ENCODE measurements at places on chromosomes 1 and 21.

GRCh38 chr1:147837129-147837963 lies 65.2 kb upstream of the GJA8 start:
- DNase-seq = no peak

DNA sequence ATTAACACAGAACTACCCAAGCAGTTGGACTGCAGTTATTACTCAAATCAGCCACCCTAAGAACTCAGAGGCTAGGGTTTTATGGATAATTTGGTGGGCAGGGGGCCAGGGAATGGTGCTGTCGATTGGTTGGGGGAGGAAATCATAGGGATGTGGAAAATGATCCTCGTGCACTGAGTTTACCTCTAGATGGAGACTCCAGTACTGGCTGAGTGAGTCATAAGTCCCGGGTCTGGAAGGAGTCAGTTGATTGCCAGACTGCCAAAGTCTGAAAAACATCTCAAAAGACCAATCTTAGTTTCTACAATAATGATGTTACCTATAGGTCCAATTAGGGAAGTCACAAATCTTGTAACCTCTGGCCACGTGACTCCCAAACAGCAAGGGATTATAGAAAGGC lies 257.5 kb upstream of the PRMT6 start:
- DNase-seq = no peak

DNA sequence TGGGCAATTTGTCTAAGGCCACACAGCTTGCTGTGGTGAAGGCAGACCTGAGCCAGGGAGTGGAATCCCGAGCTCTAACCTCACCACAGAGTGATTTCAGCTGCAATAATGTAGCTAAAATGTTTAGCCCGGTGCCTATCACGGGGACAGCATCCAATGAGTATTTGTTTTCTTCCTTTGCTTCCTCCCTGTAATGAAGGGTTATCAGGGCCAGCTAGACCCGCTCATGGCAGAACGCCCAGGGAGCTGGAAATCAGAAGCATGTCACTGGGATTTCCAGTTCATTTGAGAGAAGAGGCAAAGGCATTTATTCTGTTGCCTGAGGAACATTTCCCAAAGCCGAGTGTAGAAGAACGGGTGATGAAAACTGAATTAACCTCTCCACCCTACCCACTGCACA lies 183.1 kb downstream of the ZSCAN20 start:
- no peak for DNase-seq

GRCh38 chr1:233614743-233615521 lies 1.0 kb downstream of the KCNK1 start:
- no peak for DNase-seq

GRCh38 chr1:53807916-53808315 lies 30.2 kb downstream of the NDC1 start:
- no peak for DNase-seq

- peak; percentile 87 for DNase-seq
Observed at GRCh38 chr1:231359113-231359512, 21.0 kb downstream of the SPRTN start.

- DNase-seq = peak; percentile 52
Observed at GRCh38 chr1:16612332-16613172, 812 bp downstream of the NBPF1 start.

DNA sequence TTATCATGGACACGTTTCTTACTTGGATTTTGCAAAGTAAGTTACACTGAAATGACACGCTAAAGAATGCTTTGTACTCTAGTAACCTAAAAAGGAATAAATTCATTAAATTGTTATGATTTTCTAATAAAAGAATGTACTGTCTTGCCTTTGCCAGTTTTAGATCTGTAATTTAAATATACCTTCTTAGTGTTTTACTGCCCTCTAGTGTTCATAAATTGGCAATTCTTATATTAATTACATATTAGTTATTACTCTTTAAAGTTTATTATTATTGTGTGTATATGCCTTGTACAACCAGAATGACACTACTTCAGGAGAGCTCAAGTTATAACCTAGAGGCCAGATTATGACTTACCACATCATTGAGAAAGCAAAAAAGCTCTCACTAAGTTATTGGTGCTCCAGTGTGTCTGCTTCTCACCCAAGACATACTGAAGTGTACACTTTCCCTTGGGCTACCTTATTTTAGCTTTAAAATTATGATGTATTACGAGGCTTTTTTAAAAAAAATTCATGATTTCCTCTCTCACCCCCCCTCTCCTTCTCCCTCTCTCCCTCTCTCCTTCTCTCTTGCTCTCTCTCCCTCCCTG lies 169.9 kb downstream of the HS2ST1 start:
- no peak for DNase-seq

- DNase-seq = no peak
Observed at GRCh38 chr1:162283657-162284056, 93.0 kb downstream of the SPATA46 start.

DNA sequence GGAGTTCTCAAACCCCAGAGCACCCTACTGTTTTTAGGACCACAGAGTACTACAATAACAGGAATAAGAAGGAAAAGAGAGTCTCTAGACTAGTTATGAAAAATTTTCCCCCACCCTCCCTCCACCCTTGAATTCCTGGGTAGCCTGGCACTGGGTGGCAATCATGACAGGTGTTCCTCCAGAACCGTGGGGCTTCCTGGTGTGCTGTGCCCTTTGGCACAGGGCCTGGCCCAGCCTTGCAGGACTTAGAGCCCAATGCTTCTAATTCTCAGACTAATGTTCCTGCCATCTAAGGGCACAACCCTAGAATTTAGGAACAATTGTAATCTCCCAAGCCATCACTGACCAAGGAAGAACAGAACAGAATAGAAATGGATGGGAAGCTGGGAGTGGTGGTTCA lies 1.5 kb upstream of the CD160 start:
- DNase-seq = no peak

GRCh38 chr1:166116026-166116425 lies 50.8 kb downstream of the FAM78B start:
- DNase-seq = no peak

DNA sequence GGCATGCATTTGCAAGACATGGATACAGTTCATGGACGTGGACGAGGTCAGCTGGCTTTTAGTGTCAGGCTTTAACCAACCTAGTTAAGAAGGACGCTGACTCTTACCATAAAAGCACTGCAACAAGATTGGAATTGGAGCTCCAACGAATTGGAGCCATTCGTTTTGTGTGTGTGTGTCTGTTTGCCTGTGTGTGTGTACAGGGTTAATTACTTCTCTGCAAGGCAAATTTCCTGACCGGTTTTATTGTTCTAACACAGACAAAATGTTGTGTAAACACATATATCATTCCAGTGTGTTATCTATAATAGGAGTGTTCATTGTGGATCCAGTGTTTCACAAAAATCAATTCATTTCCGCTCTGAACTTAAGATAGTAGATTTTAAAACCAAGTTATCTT lies 7.9 kb downstream of the ITSN1 start:
- DNase-seq = no peak

DNA sequence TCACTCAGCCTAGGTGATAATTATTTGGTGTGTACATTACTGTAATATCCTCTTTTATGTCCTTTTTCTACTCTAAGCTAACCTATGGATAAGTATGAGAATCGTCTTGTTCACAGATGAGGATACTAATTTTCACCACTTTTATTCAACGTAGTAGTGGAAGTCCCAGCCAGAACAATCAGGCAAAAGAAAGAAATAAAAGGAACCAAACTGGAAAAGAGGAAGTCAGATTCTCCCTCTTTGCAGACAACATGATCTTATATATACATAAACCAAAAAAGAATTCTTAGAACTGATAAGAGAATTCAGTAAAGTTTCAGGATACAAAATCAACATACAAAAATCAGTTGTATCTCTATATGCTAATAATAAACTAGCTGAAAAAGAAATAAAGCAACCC lies 12.6 kb upstream of the RGL1 start:
- DNase-seq = no peak

DNA sequence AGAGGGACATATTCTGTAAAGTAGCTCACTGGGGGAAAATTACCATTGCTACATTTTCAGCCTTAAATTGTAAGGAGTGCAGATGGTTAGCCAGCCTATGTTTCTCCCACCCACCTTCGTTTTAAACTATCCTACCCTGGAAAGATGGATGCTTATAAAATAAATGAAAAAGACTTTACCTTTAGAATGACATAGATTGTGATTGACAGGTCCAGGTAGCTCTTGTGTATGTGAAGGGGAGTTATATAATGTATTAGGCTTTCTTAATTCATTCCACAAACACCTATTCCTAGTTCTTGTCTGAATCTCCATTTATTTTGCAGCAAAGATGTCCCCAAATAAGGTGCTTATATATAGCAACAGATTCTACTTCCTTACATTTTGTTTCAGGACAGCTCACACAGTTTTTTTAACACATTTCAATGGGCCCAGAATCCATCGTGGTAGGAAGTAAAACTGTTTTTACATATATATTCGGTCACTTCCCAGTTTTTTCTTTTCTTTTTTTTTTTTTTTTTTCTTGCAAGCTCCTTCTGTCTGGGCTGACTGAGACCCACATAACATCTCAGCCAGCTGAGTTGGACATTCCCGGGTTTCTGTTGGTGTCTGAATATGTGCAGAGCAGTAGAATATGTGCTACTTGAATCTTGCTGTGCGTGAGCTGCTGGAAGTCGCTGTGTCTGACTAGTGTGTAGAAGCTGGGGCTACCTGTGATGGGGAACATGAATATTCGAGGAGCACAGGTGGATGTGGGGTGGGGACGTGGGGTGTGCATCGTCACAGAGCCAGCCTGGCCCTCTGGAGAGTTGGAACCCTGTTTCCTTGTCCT lies 27.8 kb downstream of the UCK2 start:
- no peak for DNase-seq

DNA sequence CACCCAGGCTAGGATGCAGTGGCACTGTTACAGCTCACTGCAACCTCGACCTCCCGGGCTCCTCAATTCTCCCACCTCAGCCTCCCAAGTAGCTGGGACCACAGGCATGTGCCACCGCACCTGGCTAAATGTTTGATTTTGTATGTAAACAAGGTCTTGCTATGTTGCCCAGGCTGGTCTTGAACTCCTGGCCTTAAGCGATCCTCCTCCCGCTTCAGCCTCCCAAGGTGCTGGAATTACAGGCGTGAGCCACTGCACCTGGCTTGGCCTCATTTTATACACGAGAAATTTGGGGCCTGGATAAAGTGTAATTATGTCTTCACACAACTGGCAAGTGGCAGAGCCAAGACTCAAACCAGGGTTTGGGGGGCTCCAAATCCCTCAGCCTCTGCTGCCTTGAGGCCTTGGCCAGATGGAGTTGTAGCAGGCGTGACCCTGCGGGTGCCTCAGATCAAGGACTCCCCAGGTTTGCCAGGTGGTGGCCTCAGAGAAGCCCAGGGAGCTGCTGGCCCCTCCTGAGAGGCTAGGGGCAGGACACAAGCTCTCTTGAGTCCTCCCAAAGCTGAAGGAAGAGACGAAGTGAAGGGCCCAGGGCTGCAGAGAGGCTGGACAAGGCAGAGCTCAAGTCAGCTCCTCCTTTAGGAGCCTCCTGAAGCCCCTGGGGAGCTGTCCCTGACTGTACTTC lies 61.7 kb downstream of the MDM4 start:
- DNase-seq = no peak

DNA sequence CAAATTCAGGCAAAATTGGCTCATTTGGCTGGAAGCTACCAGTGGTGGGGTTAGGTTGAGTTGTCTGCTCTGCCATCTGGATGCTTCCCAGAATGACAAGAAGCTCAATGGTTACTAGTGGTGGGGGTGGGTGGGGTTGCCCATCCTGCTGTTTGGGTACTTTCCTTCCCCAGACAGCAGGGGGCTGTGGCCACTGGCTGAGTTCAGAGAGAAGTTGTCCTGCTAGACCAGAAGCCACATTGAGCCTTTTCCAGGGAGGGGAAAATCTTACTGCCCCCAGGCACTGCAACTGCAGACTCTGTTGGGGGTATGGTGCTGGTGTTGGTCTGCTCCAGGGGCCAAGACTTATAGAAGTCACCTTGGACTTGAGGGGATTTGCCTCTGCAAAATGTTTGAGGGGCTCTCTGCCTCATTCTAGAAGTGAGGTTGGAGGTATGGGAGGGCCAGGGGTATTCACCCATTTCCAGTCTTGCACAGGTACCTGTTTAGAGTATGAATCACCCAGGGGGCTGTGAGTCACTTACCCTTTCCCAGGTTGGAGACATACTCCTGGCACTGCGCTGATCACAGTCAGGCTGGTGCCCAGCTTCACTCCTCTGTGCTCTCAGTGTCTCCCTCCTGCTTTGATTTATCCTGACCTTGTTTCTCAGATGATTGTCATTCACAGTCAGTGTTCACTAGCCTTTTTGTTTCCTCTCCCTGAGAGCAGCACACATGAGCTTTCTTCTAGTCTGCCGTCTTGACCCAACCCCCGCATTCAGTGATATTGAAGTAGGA lies 89.1 kb upstream of the NEGR1 start:
- DNase-seq = no peak

DNA sequence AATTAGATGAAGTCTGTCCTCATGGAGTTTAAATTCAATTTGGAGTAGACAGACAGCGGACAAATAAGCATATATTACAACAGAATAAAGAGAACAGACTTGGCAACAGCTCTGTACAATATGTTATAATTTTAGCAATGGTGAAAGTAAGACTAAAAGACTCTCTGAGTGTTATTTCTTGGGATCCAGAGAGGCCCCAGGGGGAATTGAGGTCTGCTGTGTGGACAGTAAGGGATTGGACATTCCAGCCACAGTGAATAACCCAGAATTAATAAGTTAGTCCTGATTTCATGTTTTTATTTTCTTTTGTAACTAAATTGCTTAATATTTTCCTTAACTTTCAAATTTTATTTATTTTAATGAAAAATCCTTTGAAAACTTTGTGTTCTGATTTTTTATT lies 101.7 kb downstream of the PATJ start:
- DNase-seq = no peak

DNA sequence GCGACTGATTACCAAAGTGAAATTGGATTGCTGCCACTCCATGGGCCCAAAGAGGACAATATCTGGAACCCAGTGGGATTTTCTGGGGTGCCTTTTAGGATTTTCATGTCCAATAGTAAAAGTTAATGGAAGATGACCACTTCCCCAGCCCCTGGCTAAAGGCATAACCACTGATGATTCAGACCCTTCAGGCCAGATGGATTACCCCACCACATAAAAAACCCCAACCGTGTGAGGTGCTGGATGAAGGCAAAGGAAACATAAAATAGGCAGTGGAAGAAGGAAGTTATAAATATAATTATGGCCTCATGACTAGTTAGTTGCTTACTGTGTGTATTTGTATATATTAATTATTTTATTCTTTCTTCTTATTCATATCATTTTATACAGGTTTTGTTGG lies 40.2 kb upstream of the IL10 start:
- no peak for DNase-seq

DNA sequence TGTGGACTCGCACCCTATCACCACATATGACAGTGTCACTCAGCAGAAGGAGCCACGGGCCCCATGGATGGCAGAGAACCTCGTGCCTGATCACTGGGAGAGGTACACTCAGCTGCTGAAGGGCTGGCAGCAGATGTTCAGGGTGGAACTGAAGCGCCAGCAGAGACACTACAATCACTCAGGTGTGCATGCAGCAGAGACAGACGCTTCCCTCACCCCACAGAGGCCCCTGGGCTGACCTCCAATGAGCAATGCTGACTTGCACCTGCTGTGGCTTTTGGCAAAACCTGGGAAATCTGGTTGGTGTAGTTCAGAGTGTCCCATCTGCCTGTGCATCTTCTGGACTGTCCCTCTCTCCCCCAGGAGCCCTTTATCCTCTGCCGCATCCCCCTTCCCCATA lies 51.9 kb downstream of the KIAA1614 start:
- DNase-seq = no peak

GRCh38 chr1:244340396-244340795 lies 111.3 kb downstream of the ADSS2 start:
- DNase-seq = no peak

GRCh38 chr1:91670781-91671180 lies 170.1 kb downstream of the CDC7 start:
- DNase-seq = no peak

GRCh38 chr1:152107031-152107983 lies 7.9 kb downstream of the TCHH start:
- no peak for DNase-seq

All from HL-60 (cell line).